ENCODE measurements at places on chromosomes 6 and 20.

DNA sequence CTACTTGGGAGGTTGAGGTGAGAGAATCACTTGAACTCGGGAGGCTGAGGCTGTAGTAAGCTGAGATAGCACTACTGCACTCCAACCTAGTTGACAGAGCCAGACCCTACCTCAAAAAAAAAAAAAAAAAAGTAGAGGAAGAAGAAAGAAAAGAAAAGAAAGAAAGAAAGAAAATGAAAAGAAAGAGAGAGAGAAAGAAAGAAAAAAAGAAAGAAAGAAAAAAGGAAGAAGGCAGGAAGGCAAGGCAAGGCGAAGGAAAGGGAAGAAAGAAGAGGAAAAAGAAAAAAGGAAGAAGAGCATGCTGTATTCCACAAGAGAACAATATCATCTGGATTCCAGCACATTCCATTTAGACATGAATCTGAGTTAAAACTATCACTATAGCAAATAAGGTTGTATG lies 3.8 kb downstream of the GCM1 start:
- DNase-seq, result no peak

DNA sequence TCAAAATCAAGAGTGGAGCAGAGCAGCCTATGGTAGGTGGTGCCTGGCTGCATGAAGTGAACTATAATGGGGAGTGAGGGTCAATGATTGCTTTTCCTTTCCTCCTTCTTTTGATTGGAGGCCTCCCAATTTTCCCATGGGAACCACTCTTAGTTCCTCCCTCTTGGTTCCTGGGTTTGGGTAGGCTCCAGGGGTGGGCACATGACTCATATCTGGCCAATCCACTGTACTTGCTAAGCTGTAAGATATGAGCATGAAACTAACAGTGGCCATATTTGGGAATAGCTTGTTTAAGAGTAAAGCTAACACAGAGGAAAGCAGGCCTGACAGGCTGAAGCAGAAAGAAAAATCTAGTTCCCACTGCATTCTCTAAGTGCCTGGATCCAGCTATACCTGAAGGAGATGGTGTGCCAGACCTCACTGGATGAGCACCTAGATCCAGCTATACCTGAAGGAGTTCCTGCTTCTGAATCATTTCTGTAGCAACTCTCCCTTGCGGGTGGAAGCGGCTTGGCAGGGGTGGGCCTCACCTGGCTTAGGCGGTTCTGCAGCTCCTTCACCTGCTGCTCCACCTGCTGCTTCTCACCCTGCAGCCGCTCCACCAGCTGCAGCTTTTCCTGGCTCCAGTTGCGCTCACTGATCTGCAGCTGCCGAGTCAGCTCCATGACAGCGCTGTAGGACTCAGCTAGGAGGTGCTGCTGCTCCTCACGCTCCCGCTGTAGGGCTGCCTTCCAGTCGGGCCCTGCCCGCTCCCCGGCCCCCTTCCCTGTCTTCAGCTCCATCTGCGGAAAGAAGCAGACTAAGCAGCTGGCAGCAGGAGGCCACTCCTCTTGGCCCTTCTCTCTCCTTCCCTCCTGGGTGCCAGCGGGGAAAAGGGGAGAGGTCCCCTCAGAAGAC lies 29.0 kb upstream of the DSN1 start:
- no peak for DNase-seq

DNA sequence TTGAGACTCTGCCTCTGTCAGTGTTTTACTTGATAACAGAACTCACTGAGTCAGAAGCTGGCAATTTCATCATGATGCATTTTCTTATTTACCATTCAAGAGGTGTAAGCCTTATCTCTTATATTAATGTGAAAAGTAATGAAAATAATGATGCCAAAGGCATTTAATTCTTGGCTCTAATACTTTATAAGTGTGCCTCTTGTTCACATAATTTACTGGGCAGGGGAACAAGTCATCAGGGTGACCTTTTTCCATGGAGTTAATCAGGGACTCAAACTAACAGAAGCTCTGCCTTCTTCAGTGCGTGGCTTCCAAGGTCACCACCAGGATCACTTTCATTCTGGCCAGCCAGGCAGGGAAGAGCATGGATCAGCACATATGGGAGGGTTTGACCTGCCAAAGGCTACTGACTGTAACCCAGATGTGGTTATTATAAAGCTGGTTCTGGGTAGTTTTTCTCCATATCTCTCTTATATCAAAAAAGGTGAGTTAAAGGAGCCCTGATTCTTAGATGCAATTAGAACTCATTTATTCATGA lies 5.2 kb upstream of the PLCB1 start:
- no peak for DNase-seq

DNA sequence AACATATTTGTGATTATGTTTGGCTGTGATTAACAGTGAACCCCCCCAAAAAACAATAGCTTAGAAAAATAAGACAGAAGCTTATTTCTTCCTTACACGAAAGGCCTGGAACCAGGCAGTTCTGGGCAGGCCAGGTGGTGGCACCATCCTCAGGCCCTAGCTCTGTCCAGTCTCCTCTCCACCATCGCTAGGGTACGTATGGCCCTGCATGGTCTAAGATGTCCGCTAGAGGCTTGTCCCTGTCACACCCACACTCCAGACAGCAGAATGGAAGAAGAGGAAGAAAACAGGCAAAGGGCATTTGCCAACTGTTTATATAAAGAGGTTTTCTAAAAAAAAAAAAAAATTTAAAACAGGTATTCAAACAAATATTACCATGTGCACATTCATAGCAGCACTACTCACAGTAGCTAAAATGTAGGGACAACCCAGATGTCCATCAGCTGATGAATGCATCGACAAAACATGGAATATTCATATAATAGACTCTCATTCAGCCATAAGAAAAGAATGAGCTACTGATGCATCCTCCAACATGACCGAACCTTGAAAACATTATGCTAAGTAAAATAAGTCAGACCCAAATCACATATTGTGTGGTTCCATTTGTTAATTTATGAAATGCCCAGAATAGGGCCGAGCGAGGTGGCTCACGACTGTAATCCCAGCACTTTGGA lies 6.7 kb downstream of the TGM3 start:
- no peak for DNase-seq

GRCh38 chr6:79461205-79461604 lies 76.0 kb downstream of the LCA5 start:
- DNase-seq, result no peak

DNA sequence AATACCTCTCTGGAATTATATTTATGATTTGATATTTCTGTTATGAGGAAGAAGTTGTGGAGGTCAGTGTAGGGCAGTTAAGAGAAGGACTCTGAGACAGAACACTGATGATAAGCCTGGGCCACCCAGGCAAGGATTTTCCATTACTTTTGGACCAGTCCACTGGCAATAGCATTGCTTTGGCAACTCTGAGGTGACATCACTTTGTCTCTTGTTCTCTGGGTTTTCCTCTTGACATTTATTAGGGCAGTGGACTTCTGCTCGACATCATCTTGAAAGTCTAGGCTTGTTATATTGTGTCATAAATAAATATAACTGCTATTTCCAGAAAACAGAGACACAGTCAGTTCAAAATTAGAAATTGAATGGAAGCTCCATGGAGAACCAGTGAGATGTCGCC lies 268.0 kb downstream of the SMOC2 start:
- DNase-seq, result no peak

DNA sequence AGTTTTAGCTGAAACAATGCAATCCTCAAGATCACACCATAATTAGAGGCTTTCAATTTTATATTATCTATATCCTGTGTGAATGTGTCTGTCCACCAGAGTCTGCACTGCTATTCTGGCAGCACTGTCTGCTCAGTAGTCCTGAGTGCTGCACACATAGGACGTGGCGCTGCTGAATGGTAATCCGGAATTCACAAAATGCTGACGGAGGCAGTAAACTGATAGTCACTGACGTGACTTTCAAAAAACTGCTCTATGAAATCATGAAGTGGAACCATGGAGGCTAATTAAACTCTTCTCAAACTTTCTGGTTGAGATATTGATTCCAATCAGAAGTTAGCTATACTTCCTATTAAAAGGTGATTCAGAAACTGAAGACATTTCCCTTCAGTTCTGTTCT lies 190.8 kb upstream of the NOX3 start:
- DNase-seq, result no peak

DNA sequence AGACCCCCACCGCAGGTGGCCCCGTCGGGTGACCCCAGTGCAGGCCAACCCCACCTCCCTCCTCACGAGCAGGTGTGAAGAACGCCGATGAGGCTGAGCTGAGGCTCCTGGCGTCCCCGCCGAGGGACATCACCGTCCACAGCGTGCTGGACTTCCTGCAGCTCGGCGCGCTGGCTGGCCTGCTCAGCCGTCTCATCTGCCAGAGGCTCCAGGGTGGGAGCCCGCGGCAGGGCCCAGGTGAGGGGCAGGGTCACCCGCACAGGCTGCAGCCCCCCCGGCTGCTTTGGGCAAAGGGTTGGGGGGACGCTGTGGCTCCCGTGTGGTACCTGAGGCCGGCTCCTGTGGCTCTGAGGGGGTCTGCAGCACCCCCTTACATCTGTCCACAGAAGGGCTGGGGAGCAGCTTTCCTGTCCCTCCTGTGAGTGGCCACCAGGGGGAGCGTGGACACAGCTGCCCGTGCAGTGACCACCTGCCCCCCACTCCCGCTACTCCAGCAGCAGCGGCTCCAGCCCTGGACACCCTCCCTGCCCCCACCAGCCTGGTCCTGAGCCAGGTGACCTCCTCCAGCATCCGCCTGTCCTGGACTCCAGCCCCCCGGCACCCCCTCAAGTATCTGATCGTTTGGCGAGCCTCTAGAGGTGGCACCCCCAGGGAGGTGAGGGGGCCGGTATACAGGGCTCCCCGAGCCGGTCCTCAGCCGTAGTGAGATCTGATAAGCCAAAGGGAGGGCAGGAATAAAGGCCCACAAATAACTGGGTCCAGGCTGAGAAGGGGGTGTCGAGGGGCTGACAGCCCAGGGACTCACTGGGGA lies 16.5 kb downstream of the COL20A1 start:
- peak; percentile 5 for DNase-seq

- no peak for DNase-seq
Measured at GRCh38 chr6:20362623-20363022, 39.1 kb upstream of the E2F3 start.

DNA sequence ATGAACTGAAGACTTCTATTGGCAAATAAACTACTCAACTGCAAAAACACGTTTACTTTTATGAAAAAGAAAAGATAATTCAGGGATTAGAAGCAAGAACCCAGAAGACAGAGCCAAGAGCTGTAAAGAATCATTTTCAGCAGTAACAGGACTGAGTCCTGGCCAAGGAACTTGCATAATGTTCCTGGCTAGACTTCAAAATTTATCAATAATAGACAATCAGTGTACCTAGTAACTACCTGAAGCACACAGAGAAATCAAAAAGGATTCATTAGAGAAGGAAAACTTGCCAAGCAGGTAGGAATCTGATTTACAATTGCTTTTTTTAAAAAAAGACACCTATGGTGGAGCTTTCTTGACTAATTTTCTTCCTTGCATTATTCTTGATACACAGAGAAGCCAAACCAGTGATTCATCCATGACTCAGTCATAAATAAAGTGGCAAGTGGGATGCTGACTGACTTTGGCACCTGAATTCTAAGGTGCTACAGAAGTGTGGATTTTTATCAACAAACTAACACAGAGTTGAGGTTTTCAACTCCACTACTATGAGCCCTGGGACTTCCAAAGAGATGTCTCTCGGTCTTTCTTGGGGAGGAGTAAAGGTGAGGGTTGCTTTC lies 281.3 kb downstream of the BMP7 start:
- DNase-seq, result no peak

GRCh38 chr6:170441316-170441715 lies 111.8 kb downstream of the PSMB1 start:
- DNase-seq, result no peak

DNA sequence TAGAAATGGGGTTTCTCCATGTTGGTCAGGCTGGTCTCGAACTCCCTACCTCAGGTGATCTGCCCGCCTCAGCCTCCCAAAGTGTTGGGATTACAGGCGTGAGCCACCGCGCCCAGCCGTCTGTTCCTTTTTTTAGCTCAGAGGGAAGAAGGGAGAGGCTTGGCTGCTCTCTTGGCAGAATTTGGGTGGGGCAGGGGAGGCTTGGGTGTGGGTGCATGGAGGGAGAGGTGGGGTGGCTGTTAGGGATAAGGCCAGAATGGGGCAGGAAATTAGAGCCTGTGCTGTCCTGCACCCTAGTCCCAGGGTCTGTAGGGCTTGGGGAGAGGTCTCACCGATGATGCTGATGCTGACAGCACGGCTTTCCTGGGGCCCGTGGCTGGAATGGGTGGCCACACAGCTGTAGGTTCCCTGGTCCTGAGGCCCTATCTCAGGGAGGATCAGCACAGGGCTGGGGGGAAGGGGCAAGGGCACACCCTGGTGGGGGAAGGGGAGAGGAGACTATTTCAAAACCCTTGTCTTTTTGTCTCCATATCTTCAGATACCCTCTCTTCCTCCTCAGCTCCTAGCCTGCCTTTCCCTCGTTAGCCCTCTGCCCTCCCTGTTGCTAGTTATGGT lies 2.0 kb downstream of the AGER start:
- DNase-seq, result no peak

DNA sequence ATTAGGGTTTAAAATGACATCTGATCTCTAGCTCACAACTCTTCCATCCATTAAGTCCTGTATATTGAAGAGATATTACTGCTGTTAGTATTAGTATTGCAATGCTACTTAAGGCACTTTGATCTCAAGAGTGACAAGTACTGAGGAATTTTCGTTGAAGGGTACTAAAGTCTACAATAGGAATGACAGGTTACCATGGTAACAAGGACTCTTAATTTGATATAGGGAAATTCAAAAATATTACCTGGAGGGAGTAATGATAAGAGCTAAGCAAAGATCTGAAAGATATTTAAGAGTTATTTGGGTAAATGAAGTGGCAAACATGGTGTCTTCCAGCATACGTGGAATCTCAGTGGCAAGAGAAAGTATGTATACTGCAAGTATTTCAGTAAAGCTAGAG lies 518.0 kb upstream of the SLC35B3 start:
- DNase-seq, result no peak

- no peak for DNase-seq
Measured at GRCh38 chr6:122432816-122433215, 33.4 kb downstream of the HSF2 start.

DNA sequence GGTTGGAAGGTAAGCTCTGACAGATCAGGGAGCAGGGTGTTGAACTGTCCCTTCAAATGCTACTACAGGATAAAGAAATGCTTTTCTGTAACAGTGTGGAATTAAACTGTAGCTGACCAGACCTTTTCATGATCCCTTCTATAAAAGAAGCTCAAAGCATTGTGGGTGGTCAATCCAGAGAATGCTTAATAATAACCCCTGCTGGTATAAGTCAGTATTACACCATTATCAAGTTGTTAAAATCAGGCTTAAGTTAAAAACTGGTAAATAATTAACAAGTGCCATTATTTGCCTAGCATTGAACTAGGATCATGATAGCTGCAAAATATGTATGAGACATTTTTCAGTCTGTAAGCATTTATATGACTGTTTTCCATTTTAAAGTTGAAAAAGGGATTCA lies 468.9 kb downstream of the PKHD1 start:
- no peak for DNase-seq

DNA sequence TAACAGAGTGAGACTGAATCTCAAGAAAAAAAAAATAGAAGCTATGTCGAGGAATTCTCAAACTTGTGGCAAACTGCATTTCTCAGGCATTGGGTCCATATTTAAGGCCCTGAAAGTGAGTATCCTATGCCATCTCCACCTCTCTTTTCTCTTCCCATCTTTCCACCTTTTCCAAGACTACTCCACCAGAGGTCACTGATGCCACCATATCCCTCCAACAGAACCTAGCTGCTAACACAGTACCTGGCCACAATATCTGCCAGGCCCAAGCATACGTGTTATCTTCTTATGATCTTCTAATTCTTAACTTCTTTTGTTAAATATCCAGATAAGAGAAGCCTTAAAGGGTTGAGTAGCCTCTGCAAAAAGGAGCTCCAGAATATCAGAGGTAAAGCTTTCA lies 8.2 kb upstream of the ADGRF4 start:
- DNase-seq, result no peak

- DNase-seq, result no peak
Measured at GRCh38 chr6:28537509-28538140, 11.9 kb downstream of the GPX5 start.

GRCh38 chr6:47977314-47977713 lies 133.7 kb downstream of the PTCHD4 start:
- no peak for DNase-seq
